ENCODE measurements at places on chromosomes 6 and 20. TPM values are rescaled to one million over a fixed set of nuclear protein-coding genes. Genes with fewer than 3 reads are reported as not detected.

GRCh38 chr20:51700809-51701285 lies 67.3 kb downstream of the ATP9A start:
- no peak for DNase-seq

GRCh38 chr20:41230136-41230535 lies 87.4 kb downstream of the ZHX3 start:
- DNase-seq: no peak

DNA sequence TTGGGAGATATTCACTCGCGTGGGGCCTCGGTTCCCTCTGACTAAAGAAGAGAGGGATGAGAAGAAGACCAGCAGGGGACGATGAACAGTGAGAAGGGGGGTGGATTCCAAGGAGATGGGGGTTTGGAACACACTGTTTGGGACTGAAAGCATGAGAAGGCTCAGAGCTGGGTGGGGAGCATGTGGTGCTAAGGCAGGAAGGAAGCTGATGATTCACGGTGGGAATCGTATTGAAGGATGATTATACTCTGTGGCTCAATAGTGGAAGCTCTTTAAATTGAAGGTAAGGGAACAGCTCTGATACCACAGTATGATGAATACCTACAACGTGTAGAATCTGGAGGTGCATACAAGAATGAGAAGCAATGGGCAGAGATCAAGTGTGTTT lies 117.5 kb upstream of the KCNK16 start:
- DNase-seq: no peak

The SLA2 gene
- total RNA-seq: not detected

DNA sequence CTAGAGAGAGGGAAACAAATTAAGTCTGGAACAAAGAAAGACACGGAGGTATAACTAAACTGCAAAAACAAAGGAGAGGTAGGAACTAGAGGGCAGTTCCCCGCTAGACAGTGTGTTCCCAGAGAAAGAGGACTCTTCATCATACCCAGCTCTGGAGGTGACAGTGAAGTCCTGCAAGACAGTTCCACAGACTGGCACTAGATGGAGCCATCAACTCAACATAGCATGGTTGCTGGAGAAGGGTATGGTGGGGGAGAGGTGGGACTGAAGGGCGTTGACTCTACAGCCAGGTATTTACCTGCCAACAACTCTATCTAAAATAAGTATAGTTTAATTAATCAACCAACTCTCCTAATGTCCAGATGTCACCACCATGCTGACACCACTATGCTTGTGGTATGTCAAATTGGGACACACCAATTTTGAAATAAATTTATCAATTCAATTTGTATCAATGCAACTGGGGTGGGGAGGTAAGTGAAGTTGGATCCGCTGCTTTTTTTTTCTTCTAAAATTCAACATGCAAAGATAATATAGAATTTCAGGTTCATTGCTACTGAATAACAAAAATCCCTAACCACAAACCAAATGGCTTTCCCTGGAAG lies 9.7 kb downstream of the BACH2 start:
- DNase-seq: peak; percentile 62

DNA sequence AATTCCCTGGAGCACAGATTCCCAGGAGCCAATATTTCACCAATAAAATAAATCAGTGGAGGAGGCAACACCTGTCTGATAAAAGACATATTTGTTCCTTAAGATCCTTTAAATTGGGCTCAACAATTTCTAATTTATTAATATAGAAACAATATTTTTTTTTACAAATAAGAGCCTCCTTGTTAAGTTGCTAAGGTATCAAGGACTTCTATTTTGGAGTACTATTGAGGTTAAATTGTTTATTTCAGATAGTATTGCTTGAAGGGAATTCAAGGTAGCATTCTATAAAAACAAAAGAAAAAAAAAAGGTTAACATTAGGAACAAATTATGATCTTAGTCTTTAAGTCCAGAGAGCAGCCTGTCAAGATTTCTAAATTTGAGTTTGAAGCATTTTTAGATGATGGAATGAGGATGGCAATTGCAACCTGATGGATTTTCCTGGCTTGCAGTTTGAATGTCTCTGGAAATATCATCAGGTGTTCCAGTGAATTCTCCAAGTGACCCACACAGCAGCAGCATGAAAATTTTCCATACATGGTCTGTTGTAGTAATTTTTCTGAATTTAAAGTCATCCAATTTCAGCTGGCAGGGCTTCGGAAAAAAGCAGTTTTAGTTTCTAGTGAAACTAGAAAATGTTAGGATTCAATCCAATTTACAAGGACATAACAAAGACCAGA lies 19.3 kb upstream of the NCR2 start:
- DNase-seq: no peak

The ZNF322 gene
- total RNA-seq: 35.0 TPM

The NKX2-2 gene
- total RNA-seq: not detected

The FNDC11 gene
- 2.5 TPM for total RNA-seq

GRCh38 chr6:165219629-165220028 lies 89.8 kb downstream of the C6orf118 start:
- DNase-seq: no peak

- no peak for DNase-seq
Measured at GRCh38 chr6:12208190-12208589, 82.0 kb upstream of the EDN1 start.

GRCh38 chr6:13260831-13261230 lies 67.5 kb downstream of the TBC1D7 start:
- no peak for DNase-seq

The TMEM244 gene
- total RNA-seq: not detected

- no peak for DNase-seq
Measured at GRCh38 chr6:96073555-96073954, 57.8 kb downstream of the FUT9 start.

GRCh38 chr20:18237682-18238081 lies 50.6 kb upstream of the ZNF133 start:
- DNase-seq: no peak

The WFDC12 gene
- not detected for total RNA-seq

DNA sequence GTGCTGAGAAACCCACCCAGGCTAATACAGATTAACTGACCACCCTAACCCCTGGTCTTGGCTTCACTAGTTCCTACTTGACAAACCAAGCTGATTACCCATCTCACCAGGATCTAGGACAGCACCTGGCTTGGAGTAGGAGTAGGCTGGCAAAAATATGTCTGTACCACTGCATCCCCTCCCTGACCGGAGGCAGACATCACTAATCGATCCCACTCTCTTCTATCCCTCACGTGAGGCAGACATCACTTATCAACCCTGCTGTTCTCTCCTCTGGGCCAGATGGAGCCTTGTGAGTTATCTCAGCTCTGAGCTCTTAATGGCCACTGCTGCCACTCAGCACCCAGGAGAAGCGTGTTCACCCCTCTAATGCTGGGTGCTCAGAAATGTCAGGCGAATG lies 324.3 kb downstream of the CDH4 start:
- no peak for DNase-seq

DNA sequence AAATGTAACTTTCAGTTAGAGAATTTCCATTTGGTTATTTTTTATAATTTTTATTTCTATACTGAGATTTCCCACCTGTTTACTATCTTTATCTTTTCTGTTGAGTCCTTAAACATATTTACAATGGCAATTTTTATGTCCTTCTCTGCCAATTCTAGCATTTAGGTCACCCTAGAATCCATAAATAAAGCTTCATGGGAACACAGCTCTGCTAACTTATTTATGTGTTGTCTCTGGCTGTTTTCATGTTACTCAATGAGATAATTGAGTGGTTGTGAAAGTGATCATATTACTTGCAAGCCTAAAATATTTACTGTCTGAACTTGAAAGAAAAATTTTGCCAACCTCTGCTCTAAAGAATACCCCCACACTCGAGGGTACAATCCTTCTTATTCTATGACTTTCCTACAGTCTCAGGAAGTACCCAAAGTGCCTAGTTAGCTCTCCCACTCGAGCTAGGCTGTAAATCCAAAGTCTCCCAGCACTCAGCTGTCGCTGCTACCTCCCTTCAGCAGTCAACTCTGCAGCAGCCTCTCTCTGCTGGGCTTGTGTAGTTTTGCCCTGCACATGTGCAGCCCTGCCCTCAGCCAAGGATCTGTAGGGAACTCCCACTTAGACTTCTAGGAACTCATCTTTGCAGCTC lies 53.5 kb upstream of the GCLC start:
- no peak for DNase-seq

- DNase-seq: no peak
Measured at GRCh38 chr6:160041608-160042007, 72.7 kb downstream of the IGF2R start.

- no peak for DNase-seq
Measured at GRCh38 chr6:6384520-6384919, 64.1 kb upstream of the F13A1 start.

GRCh38 chr6:127403636-127404035 lies 55.6 kb downstream of the KIAA0408 start:
- DNase-seq: no peak

- no peak for DNase-seq
Measured at GRCh38 chr6:144594585-144594984, 309.4 kb downstream of the UTRN start.

DNA sequence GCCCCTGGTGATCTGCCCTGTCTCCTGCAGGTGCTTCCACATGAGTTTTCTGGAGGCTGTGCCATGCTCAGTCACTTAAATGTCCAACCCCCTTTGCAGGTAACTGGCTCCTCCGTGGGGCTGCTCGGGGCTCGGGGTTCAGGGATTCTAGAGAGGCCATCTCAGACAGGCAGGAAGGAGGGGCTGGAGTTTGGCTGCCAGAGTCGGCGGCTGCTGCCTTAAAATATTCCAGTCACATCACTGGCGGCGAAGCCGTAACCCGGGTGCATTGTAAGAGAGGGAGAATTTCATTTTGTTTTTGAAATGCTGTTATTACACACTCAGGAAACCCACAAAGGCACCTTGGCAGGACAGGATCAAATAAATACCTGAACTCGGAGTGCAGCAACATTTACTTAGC lies 212.9 kb upstream of the PMEPA1 start:
- no peak for DNase-seq

DNA sequence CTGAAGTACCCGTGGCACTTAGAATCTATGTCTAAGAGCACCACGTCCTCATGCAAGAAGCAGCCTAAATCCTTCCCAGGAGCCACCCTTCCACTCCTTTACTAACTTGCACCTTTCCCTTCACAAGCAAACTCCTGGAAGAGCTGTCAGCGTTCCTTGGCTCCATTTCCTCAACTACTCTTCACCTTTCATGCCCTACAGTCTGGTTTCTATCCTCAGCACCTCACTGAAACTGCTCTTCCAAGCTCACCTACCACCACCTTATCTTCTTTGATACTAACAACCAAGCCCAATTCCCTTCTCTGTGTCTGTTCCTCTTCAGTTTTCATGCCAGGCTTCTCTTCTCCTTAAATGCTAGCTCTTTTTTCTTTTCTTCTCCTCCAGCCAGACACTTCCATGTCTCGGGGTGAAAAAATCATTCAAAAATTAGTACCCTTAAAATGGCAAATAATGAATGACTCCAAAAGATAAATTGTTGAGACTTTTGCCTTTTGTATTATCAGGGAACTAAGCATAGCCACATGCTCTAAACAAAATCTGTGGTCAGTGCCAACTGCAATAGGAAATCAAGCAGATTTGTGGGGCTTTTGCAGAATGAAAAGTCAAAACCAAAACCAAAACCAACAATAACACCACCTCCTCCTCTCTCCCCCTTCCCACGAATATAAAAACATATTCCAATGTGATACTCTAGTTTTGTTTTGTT lies 149.6 kb upstream of the KCNK16 start:
- DNase-seq: no peak

The NUS1 gene
- 77.7 TPM for total RNA-seq

The SEMG1 gene
- 4.5 TPM for total RNA-seq

DNA sequence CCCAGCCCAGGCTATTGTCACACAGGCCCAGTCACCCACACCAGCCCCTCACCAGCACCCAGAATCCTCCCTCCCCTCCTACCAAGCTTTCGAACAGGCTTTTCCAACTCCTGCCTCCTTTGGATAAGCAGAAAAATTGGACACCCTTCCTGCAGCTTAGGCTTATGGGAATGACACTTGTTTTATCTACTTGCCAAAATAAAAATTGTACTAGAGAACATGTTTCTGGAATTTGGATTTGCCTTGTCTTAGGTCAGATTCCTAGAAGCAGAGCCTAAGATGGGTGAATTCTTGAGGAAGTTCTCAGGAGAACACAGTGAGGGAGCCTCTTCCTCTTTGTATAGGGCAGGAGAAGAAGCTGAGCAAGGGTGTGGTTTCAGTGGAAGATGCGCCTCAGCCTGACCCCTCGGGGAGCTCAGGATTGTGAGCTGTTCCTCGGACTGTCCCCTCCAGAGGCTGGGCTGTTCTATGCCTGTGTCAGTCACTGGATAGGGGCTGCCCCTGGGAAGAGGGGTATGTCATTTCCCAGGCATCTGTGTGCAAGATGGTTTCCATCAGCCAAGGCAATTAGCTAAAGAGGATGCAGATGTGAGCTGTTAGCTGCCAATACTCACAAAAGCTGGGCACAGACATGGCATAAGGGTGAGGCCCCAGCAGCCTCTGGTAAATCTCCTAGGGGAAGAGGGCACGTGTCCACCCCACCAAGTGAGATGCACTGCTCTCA lies 33.9 kb downstream of the ITPR3 start:
- no peak for DNase-seq

DNA sequence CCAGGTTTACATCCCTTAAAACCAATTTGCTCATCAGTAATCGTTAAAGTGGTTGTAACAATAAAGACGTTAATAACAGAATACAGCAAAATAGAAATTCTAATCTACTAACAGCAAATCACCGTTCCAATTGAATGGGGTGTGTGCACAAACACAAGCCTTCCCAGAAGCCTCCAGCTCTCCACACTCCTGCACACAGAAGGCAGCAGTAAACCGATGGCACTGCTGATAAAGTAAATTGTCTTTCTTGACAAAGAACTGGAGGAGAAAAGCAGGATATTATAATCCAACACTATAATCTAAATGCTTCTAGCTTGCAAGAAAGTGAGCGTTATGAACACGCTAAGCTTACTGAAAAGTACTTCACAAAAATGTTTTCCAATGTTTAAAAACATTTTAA lies 7.0 kb downstream of the ZNF217 start:
- DNase-seq: no peak

DNA sequence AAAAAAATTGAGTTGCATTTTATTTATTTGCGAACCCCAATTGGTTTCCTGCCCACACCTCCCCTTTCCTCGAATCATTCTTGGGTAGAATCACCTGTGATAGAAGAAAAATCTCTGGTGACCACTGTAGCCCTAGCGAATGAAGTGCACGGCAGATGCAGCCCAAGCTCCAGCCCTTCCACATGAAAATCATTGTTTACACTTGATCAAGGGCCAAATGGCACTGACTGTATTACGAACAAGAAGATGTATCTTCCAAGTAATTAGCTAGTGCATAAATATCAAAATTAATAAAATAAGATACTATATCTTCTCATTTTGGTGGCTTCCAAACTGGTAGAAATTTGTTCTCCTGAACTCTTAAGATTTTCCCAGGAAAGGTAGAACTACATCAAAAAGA lies 93.4 kb upstream of the ARID1B start:
- no peak for DNase-seq

The DSP gene
- total RNA-seq: 50.5 TPM

DNA sequence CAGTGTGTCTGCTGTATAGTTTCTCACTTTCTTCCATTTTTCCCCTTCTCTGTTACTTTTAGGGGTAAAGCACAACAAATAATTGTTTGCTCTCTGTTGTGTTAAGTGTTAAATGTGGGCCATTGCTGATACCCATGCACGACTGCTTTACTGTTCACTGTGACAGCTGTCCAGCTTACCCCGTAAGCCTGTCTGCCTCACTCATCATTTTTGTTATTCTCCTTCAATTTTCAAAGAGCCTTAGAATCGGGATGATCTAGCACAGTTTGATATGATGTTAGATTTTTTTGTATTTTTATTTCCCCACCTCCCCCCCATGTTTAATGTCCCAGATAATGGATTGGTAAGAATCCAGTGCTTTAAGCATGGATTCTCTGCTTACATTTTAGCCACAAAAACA lies 41.2 kb upstream of the MLIP start:
- no peak for DNase-seq

The PAX1 gene
- not detected for total RNA-seq

All from H1 (cell line).